ENCODE measurements at places on chromosomes 2 and 18.

GRCh38 chr2:195238826-195239225 lies 418.2 kb upstream of the SLC39A10 start:
- no peak for DNase-seq

DNA sequence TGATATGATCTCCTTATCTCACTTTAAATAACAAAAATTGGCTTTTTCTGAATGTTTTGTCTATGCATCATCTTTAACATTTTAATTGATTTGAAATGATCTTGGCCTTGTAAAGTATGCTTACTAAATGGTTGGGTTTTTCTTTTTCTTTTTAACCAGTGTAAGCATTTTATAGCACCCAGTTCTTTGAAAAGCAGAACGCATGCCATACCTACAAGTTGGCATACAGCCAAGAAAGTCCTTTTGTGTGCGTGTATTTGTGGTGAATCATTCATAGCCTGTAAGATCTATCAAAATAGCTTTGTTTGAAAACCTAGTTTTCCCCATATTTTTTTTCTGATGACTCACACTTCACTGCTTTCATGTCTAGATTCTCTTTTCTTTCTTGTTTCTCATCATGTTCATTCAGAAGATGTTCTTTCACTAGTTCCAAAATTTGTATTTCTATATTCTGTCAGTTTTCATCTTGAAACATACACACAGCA lies 4.1 kb upstream of the VRK2 start:
- DNase-seq, result peak; percentile 12

- no peak for DNase-seq
Measured at GRCh38 chr2:228559774-228560415, 378.4 kb upstream of the SPHKAP start.

DNA sequence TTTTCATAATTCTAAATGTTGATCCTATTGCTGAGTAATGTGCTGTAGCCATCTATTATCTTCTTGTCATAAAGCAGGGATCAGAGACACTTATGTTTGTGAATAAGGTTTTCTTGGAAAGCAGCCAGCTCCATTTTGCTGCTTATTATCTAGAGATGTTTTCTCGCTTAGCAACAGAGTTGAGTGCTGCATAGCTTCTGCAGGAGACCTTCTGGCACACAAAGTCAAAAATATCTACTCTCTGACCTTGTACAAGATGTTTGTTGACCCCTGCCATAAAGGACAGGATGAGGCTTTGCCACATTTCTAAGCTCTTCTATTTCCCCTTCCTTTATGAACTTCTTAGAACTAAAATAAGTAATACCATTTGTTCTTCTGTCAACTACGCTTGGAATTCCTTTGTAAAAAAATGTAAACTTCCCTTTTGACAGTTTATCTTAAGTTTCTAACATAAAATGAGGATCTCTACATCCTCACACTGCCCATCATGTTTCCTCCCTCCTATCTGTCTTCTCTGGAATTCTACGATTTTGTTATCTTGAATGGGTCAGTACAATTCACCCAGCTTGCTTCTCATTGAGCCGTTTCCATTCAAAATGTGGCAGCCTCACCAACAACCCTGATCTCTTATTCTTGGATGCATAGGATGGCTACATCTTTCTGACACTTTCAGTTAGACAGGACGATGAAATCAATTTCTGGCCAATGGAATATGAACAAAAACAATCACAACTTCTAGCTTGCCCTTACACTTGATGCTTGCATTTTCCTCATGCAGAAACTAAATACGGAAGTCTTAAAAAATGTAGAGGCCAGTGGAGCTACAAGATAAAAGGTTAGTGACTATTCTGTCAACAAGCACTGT lies 1377.0 kb downstream of the SUCLG1 start:
- DNase-seq, result no peak

DNA sequence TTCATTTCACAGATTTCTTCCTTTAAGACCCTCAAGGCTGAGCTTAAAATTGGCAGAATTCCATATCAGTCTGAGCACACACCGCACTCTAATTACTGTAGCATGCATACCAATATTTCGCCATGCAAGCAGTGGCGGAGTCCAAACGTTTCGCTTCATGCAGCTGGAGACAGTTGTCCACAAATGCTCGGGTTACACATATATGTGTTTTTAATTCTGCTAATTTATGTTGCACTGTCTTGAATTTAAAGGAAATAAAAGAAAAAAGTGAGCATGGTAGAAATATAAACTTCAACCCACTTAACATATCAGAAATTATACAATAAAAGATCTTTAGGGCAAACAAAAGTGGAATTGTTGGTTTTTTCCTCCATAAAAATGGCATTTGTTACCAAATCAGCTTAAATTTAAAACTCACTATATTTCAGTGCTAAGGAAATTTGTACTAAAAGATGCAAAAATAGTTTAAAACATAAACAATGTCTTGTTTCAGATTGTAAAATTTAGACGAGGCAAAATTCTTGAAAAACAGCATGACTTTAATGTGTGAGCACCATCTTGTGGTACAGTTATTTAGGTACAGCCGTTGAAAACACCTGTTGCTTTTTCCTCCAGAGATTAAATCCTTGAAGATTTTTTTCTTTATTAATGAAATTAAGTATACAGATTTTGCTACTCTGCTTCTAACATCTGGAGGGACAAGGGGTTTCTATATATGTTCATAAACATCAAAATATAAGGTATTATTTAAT lies 24.1 kb upstream of the KANSL1L start:
- peak; percentile 24 for DNase-seq

DNA sequence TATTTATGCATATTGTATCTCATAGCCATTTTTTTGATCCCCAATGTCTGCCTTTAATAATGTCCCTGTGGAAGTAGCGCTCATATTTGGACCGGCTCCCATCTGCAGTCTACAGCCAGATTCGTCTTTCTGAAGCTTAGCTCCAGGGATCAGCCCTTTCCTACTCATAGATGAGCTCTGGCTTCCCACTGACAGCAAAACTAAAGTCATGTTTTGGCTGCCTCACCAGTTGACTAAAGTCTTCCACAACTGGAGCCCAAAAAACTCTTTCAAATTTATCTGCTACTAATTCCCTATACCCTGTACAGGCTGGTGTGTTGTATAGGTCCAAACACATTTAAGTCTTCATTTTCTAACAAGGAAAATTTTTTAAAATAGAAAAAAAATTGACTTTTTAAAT lies 294.2 kb upstream of the HNMT start:
- DNase-seq, result no peak
